ENCODE measurements at places on chromosomes 12 and 14. TPM values are rescaled to one million over a fixed set of nuclear protein-coding genes. Genes with fewer than 3 reads are reported as not detected.

DNA sequence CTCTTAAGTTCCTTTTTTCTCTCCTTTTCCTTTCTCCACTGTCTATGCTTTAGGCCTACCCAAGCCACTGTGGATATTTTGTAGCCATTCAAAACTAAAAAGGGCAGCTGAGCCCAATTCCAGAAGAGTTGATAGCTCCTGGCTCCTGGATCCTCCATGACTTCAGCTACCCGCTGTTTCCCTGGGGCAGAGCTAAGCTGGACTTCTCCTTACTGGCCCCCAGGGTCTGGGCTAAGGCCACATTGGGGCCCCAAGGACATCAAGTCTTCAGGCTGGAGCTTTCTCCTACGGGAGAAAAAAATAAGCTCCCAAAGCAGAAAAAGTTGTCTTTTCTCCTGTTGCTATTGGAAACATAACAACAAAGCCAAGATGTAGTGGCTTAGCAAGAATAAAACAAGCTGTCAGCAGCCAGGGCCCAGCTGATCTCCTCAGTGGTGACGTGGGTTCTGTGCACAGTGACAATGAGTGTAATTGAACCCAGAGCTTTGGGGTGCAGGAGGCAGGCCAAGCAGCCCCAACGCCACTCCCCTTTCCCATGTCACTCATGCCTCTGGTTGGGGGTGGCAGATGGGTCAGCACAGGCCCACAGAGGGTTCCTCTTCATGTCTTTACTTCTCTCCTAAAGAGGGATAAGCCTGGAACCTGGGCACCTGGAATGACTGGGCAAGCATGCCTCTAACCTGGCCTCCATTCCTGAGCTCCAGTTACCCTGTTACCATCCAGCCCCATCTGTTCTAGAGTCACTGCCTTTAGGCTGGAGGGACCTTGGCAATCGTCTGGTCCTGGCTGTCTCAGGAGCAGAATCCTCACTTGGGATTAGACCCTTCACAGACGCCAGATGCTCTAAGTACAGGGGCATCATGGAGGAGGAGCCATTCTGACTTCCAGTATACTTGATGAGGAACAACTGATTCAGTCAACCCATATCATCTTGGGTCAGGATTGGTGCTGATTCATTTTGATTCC lies 171.2 kb downstream of the ZFP36L1 start:
- DNase-seq, result no peak

DNA sequence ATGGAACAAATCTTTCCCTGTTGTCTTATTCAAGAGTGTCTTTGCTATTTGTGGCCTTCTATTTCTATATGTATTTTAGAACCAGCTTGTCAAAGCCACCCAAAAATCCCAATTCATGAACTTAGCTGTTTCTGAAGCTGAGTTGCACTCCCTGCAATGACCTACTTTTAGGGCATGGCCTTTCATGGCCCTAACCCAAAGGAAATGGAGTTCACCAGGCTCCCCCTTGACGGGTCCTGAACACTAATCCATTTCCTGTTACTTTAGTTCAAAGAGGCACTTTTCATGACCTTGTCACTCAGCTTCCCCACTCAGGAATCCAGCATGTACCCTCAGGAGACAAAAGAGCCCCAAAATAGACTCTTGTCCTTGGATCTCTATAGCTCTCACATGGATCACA lies 7.6 kb downstream of the TMED8 start:
- DNase-seq, result peak; percentile 58

The PCED1B gene
- 55.2 TPM for total RNA-seq

DNA sequence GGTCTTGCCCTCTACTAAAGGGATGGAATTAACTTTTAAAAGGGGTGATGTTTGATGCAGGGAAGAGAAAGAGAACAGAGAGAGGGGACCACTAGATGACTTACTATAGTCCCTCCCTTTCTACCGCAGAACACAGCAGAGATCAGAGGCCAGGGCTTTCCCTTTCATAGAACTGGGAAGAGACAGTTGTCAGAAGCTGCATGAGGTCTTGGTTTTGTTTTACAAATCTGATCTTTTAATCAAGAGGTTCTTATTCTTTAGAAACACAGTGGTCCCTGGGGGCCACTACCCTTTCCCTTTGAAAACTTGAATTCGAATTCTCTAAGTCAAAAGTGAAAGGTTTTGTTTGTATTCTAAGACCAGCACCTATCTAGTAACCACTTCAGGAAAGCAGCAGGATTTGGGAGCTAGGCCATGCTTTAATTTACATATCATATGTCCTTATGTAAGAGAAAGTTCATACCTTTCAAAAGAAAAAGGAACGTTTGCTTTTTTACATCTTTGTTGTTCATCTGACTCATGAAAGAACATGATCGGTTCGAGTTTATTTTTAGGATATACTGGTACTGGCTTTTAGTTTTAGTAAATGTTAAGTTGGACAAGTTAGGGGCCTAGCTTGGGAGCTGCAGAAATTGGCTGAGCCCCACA lies 6.3 kb downstream of the FBXL14 start:
- DNase-seq, result no peak

- DNase-seq, result no peak
Measured at GRCh38 chr12:12660201-12660600, 35.8 kb downstream of the GPR19 start.

DNA sequence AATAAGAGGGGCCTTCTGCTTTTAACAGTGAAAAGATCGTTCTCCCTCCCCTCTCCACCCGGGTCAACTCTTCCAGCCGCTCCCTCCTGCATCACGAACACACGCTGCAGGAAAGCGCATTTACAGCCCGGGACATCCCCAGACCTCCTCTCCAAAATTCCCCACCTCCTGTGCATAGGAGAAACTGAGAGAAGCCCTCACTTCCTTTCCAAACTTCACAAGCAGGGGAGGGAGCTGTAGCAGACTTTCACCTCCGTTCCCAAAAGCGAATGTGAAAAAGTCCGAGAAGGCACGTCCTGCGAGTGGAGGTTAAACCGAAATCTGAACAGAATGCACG lies 513 bp downstream of the BCAT1 start:
- peak; percentile 81 for DNase-seq

DNA sequence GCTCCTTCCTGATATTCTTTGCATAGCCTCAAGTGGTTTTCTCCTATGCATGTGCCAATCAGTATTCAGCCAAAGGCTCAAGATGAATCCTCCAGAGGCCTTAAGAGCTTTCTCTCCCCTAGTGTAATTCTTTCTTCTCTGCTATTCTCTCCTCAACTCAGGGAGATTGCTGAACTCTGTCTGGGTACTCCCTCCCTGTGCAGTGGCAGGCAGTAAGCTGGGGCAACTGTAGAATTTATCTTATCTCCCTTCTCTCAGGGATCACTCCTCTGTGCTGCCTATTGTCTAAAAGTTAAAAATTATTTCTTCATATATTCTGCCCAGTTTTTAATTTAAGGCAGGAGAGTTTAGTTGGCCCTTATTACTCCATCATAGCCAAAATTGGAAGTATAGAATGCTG lies 28.5 kb upstream of the RTRAF start:
- DNase-seq, result no peak

GRCh38 chr12:95970905-95971304 lies 25.2 kb downstream of the HAL start:
- no peak for DNase-seq

The IFNG-AS1 gene
- not detected for total RNA-seq

DNA sequence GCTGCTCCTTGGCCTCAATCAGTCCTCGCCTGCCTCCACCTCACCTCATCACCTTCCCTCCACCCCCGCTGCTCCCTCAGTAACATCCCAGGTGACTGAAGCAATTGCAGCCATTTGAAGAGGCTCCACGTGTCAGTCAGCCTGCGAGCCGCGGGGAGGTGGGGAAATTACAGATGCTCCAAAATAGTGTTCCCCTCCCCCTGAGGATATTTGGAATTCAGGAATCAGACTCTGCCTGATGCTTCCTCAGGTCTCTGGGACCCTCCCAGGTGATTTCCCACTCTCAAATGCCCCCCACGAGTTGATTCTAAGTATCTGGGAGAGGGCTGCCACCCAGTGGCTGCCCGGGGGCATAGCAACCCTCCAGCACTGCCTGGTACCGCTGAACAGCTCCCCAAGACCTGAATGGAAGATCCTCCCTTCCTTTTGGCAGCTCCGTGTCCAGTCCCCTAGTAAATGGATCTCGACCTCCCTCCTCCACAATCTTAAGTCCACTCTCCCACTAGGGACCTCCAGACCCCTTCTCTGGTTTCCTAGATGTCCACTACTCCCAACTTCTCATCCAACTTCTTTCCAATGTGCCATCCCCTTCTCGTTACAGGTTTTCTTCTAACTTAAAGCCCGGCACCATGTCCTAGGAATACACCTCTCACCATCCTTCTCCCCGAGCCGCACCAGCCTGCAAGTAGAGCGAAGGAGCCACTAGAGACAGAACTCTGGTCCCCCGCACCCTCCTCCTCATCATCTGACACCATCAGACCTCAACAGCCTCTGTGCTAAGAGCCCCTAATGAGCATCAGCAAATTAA lies 1.4 kb upstream of the ASIC1 start:
- DNase-seq, result peak; percentile 89

The SMAGP gene
- total RNA-seq, result 0.26 TPM

GRCh38 chr14:75804570-75805275 lies 143.7 kb downstream of the TTLL5 start:
- DNase-seq, result no peak

GRCh38 chr14:22276913-22277816 lies 311.9 kb downstream of the DAD1 start:
- DNase-seq, result no peak

The CCDC85C gene
- total RNA-seq, result 6.7 TPM
